GM03348 (cell line): ENCODE measurements at places on chromosomes 12 and 14.

DNA sequence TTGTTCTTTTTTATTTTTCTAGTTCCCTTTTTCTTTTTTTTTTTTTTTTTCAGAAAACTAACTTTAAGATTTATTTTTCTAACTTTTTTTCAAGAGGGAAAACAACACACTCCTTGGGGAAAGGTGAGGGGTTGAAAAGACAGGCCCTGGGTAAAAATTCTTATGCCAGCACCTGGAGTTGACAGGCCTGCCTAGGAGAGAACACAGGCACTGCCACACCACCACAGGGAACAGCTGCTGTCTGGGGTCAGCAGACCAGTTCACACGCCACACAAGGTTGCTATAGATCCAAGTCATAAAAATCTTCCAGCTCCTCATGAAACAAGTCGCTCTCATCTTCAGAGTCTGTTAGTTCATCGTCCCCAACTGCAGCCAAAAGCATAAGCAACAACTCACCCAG is 246.4 kb downstream of the C12orf50 start:
- DNase-seq, result no peak

GRCh38 chr12:31687101-31687527 is 27.6 kb downstream of the ETFBKMT start:
- no peak for DNase-seq

DNA sequence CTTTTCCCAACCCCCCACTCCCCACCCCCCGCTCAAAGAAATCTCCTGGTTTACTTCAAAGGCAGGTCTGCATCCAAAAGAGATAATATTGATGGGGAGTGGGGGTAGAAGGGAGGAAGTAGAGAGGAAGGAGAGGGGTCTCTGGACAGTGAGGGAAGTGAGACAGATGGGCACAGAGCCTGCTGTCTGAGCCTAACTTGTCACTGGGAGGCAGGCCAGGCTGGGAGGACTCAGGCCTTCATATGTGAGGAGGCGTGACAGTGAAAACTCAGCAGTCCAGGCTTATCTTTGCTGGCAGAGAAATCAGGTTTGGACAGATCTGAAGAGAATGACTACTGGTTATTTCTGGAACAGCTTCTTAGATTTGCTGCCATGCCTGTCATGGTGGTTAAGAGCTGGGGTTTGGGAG is 192.3 kb downstream of the NUAK1 start:
- DNase-seq, result peak; percentile 18

- DNase-seq, result no peak
Measured at GRCh38 chr12:87171356-87171755, 857.8 kb downstream of the C12orf50 start.

DNA sequence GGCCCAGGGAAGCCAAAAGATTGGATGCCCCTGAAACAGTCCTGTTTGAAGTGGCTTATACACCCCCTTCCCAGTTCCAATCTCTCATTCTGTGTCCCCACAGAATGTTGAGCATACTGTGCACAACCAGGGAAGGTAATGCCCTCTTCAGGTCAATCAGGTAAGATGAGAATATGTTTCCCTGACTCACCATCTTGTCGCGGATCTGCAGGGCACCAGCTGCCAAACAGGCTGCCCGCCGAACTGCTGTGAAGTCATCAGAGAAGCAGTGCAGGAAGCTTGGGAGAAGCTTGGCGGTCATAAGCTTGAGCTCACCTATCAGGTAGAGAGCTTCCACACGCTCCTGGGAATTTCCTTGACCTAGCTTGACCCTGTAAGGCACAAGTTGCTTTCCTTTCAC is 9.6 kb downstream of the RIOX1 start:
- DNase-seq, result no peak

DNA sequence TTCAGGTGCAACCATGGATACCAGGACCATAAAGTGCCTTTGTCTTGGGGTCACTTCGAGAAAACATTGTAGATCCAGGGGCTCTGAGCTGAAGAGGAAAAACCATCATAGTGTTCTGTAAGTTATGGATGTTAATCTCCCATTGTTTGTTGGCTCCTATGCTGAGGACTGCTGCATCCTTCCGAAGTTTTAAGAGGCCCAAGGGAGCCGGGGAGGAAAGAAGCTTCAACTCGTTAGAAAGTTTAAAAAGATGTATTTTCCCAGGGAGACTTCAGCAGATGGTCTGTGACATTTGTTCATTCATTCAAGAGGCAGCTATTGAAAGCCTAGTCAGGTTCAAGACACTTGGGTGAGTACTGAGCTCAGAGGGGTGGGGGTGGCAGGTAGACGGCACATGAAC is 378.8 kb upstream of the TBX3 start:
- DNase-seq, result no peak
